ENCODE measurements at places on chromosomes 2 and 18.

- DNase-seq, result peak; percentile 71
Measured at GRCh38 chr2:226799211-226799975, at the start of gene IRS1. Gene IRS1, minus strand, starts transcription at chr2:226799820. Its CDS starts 1,082 bp downstream, at chr2:226798738.

- DNase-seq, result no peak
Measured at GRCh38 chr2:107436281-107436680, 390.4 kb upstream of the RGPD4 start.

- DNase-seq, result peak; percentile 64
Measured at GRCh38 chr2:19648583-19648982, 253.2 kb downstream of the TTC32 start.

- no peak for DNase-seq
Measured at GRCh38 chr2:122323927-122324326, 568.5 kb downstream of the TSN start.

DNA sequence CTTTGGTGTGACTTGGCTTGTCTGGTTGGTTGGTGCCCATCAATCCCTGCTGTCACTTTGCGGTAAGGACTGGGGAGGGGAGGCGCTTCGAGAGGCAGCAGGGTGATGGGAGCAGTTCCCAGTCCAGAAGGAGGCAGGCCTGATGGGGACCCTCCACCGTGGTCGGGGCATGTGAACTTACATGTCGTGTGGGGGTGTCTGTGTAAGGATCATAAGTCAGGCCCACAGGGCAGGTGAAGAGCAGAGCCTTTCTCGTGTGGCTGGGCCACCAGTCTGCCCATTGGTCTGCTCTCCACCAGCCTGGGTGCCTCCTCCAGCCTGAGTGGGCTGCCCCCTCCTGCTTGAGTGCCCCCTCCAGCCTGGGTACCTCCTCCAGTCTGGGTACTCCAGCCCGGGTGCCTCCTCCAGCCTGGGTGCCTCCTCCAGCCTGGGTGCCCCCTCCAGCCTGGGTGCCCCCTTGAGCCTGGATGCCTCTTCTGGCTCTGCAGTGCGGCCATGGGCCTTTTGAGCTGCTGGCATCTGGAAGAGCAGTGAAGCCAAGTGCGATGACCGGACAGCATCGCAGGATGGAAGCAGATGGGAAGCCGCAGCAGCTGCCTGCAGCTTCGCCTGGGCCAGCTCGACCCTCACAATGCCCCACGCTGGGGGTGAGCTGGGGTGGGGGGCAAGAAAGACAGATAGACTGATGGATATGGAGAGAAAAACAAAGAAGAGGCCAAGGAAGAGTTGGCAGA is 25.0 kb downstream of the ATOH8 start:
- no peak for DNase-seq

- no peak for DNase-seq
Measured at GRCh38 chr18:30254331-30254730, 788.2 kb downstream of the DSC3 start.

GRCh38 chr2:103009871-103010270 is 248.0 kb downstream of the TMEM182 start:
- no peak for DNase-seq

- no peak for DNase-seq
Measured at GRCh38 chr2:121707920-121708361, 28.7 kb downstream of the NIFK start.

DNA sequence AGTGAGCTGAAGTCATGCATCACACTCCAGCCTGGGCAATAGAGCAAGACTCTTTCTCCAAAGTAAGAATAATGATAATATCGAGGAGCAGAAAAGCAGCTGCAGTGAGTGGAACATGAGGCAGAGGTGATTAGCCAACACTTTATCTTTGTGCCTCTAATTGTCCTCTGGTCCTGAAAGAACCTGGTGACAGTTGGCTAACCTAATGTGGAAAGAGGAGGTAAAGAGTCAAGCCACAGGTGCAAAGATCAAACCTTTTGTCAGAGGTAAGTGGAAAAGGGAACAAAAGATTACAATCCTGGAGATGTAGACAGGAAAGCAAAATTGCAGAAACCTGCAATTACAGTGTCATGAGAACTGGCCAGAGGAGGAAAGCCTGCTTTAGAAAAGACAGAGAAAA is 53.5 kb upstream of the LCLAT1 start:
- DNase-seq, result no peak

Data from HFFc6 (cell line).